ENCODE measurements at places on chromosomes 16 and 17. TPM values are rescaled to one million over a fixed set of nuclear protein-coding genes. Genes with fewer than 3 reads are reported as not detected.

GRCh38 chr17:27158382-27158781 is 135.5 kb upstream of the WSB1 start:
- no peak for ATAC-seq

DNA sequence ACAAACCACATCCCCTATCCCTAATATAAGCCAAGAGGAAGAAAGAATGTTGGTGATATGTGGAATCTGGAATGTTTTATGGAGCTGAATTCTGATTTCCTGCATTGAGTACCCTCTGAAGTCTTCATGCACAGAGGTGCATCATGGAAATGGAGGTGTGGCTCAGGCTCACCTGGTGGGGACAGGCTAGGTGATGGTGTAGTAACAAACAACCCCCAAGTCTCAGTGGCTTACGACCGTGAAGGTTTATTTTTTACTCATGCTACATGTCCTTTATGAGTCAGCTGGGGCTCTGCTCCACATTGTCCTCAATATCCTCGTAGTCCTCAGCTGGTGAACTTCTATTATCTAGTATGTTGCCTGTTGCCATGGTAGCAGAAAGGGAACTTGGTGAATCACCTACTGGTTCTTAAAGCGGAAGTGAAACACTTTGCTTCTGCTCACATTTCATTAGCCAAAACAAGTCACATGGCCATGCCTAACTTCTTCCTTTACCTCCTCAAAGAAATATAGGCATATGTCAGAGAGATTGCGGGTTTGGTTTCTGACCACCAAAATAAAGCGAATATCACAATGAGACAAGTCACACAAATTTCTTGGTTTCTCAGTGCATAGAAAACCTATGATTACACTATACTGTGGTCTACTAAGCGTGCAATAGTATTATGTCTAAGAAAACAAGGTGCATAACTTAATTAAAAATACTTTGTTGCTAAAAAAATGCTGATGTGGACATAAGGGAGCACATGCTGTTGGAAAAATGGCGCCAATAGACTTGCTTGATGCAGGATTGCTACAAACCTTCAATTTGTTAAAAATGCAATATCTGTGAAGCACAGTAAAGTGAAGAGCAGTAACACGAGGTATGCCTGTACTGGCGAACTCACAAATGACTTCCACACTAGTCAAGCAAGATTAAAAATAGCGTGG is at the start of gene PMFBP1:
Gene PMFBP1, minus strand, starts transcription at position 51 of the 930 bp plus-strand sequence. CDS start 947 bp downstream, outside the sequence.
- peak; percentile 87 for ATAC-seq

DNA sequence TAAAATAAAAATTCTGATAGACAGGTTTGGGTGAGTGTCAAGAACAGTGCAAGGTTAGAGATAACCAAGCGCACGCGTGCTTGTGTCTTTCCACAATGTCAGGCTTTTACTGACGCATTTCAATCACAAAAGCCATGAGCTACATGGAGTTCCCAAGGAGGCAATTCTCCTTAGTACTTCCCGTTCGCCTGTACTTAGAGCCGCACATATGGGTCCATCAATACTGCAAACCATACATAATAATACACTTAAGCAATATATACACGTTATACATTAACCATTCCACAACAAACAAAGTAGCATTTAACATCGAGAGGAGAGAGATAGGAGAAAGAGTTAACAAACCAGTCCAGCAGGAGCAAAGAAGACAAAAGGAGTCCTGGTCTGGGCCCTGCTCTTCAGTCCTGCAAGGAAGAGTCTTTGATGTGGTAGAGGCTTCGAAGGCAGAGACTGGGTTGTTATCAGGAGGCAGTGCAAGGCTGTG is 11.9 kb upstream of the GPRC5C start:
- no peak for ATAC-seq

DNA sequence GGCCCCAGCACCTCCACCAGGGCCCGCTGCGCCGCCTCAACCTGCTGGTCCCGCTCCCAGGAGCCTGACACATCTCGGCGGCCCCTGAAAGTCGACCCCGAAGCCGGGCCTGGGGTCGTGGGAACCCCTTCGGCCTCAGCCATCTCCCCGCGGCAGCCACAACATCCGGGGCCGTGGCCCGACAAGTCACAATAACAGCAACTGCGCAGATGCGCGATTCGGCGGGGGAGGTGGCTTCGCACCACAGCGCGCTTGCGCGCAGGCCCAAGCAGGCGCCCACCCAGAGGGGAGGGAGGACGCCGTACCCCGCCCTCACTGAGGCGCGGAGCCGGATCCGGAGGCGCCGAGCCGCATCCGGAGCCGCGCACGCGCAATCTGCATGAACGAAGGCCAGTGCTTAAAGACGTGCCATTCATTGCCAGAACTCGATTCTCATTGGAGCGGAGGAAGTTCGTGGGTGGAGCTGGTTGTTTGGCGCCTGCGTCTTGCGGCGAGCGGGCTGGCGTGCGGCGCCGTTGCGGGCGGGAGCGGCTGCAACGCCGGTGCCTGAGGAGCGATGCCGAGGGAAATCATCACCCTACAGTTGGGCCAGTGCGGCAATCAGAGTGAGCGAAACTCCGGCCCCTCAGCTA is at the start of the genes RETREG3 and TUBG1:
Gene RETREG3, minus strand, starts transcription at position 193 of the 632 bp plus-strand sequence. Its CDS starts 50 bp downstream, at position 143.
Gene TUBG1, plus strand, starts transcription at position 502 of the 632 bp plus-strand sequence. Its CDS starts 55 bp downstream, at position 557.
- peak; percentile 94 for ATAC-seq

DNA sequence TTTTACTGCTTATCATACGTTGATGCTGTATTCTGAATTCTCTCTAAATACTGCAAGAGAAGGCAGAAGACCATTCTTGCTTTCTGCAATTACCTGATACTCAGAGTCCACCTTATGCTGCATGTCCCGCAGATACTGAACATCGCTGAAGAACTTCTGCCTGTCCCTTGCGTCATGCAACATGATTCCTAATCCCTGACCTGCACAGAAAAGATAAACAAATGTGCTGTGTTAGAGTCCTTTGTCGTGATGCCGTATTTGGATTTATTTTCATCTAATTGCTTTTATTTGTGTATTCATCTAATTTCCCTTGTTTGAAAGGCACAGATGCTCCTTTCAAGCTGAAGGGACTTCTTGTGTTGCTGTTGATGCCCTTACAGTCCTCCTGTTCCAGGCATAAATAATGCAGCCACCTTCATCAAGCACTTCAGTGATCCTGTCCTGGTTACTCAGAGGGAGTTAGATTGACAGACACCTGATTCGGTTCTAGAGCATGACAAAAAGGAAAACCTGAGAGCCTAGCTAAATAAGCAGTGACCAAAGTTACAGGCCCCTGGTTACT is 6.5 kb downstream of the MARCHF10 start:
- no peak for ATAC-seq

DNA sequence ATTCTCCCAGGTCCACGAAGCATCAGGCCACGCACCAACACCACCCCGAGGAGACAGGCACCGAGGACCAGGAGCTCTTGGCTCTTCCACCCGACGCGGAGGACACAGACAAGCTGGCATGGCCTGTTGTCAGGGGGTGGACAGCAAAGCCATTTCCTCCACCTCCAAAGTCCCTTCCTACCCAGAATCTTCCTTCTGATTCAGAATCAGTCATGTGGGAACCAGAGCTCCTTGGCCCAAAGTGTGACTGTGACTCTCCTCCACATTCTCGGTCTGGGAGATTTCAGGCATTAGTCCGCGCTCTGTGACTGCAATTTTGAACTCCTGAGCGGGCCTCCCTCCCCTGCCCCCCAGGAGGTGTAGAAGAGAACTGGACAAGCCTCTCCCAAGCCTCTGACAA is 9.2 kb downstream of the DNAH17 start:
- ATAC-seq: no peak

DNA sequence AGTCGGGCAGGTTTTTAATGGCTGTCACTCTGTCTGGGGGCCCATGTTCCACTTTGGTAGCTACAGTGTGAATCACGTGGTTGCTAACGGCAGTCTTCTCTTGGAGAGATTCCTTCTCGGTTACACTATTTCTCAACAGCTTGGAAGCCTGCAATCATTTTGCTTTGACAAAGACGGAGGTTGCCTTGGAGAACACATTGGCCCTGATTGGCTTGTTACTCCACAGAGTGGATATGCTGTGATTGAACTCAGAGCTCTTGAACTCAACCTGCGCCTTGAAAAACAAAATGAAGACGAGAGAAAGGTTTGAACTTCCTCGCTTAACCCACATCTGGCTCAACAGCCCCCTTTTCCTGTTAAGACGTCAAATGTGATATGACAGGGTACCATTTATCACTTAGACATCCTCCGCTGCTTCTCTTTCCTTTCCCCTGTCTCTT is 218.9 kb downstream of the MAF start:
- ATAC-seq: peak; percentile 29

GRCh38 chr17:45812102-45812501 is 28.0 kb downstream of the CRHR1 start:
- ATAC-seq: no peak

DNA sequence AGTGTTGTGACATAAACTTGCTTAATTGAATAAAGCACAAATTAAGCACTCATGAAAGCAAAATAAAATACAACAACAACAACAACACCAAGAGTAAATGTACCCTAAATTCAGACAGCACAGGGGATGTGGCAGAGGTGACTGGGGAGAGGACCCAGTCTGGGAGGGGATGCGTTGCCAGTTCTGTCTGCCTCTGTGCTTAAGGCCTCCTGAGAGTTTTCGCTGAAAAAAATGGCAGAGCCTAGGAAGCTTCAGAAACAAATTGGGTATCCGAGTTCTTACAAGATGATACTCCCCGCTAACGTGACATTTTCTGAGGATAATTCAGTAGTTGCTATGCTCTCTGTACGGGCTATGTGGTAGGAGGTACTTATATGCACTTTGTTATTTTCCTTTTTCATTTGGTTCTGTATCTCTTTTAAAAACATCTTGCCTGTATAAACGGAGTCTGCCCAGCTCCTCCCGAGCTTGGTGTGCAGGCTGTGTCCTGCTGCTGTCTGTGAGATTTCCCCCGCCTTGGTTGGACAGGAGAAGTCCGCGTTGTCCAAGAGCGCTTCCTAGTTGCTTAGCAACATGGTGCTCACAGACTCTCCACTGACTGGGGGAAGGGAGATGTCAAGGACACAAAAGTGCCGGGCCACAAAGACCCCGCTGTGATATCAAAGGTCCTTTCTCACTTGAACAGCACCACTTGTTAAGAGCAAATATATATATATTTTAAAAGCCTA is 134.2 kb upstream of the CPHXL start:
- no peak for ATAC-seq

GRCh38 chr16:58425245-58425644 is 33.0 kb downstream of the GINS3 start:
- no peak for ATAC-seq

DNA sequence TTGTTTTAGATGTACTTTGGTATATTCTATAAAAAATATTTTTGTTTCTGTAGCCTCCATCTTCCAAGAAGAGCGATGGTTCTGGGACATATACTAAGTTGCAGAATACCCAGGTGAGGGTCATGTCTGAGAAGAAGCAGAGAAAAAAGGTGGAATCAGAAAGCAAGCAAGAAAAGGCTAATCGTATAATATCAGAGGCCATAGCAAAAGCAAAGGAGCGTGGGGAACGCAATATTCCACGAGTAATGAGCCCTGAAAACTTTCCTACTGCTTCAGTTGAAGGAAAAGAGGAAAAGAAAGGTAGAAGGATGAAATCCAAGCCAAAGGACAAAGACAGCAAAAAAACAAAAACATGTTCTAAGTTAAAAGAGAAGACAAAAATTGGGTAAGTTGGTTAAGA is 154.6 kb downstream of the CHD9 start:
- ATAC-seq: no peak

GRCh38 chr17:55705847-55706246 is 16.8 kb downstream of the TMEM100 start:
- ATAC-seq: no peak

GRCh38 chr16:50012182-50012581 is 12.8 kb upstream of the CNEP1R1 start:
- ATAC-seq: no peak

DNA sequence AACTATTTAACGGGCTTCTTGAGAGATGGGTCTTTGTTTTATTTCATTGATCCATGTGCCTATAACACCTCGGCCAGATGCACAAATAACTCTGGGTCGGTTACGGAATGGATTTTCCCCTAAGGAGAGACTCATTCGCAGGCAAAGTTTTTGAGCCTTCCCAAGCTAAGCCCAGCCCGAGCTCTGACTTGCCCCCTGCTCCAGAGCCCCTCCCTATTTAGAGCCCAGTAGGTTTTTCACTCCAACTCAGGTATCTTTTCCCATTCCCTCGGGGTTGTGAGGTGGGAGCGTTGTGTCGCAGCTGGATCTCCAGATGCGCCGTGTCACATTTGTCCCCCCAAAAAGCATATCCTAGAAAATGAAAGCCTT is 812 bp upstream of the MYOCD start:
- ATAC-seq: no peak

DNA sequence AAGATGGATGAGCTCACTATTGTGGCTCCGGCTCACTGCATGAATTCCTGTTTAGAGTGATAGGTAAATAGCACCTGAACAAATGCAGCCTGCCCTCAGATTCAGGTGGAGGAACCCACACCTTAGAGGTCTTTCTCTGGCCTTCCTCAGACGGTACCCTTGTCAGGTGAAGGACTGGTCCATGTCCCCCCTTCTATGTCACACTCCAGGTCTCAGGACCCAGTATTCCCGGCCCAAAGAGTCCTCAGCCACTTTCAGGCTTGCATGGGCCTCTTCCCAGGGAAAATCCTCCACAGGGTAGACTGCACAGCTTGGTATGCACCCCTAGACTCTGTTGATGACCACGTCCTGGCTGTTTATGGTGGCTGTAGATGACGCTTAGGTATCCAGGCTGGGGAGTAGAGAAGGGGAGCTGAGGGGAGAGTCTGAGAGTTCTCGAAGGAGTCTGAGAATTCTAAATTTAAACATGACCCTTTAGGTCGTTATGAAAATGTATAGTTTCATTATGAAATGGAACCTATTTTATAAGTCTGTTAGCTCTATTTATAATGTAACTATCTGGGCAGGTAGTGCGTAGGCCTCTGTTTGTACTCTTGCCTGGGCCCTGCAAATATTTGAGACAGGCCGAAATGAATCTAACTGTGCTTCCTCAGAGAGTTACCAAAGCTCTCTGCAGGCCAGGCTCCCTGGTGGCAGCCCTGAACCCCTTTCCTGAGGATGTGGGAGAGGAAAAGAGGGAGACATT is 32.5 kb upstream of the CCR7 start:
- ATAC-seq: peak; percentile 6

DNA sequence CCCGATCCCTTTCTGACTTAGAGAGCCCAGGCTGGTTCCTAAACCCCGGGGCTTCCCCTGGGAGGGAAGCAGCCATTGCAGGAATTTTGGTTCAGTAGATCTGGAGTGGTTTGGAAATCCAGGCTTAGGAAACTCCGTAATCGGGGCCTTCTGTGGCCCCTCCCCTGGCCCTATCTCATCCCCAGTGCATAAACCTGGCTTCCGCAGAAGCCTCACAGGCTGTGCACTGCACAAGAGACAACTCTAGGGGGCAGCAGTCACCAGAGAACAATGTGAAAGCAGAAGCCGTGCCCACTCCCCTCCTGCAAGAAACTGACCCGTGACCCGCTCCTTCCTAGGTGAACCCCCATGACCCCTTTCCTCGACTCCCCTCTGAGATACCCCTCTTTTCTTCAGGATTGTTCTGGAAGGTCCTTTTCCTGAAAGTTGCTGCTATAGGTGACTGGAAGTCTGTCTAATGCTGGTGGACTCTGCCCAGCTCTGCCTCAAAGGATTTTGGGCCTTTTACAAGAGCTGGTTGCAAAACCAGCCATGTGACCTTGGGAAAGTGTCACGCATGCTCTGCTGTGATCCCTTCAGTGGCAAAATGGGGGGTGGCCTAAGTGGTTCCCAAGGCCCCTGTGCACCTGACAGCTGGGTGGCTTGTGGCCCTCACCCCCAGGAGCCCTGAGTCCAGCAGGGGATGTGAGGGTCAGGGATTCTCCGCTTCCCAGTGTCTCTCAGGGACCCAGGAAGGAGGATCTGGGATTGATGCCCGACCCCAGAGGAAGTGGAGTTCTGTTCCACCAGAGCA is 14.4 kb downstream of the GUCY2D start:
- ATAC-seq: peak; percentile 79

MYO15B gene
- 44.5 TPM for total RNA-seq

ACAP1 gene
- total RNA-seq: 774 TPM

KRTAP4-6 gene
- not detected for total RNA-seq

MEOX1 gene
- 4.8 TPM for total RNA-seq

SCN4A gene
- 0.32 TPM for total RNA-seq

GPR139 gene
- not detected for total RNA-seq

LIMD2 gene
- 101 TPM for total RNA-seq

ZSCAN10 gene
- 0.45 TPM for total RNA-seq

Measured in activated T-helper 17 cell treated with anti-CD3 and anti-CD28 coated beads, Interleukin-2, amount 50 U/mL, for 72 hours (primary cell).